ENCODE measurements at places on chromosomes 4 and X.
A peak's percentile ranks its signal among the peaks of the same experiment; 100 is the strongest.

DNA sequence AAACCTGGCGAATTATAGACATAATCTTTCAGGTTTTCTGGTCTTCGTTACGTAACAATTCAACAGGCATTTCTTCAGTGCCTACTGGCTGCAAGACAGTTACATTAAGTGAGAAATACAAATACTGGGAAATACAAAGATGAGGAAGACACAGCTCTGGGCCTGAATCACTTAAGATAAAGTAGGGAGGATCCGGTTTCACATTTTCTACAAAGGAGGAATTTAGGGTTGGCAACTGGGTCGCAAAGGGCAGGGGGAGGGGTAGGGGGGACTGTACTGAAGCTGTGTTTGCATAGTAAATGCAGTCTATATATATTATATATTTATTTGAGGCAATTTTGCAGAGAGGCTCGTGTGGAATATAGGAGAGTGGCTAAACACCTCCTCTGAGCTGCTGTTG is 107.4 kb downstream of the MAML3 start:
- no peak for DNase-seq

DNA sequence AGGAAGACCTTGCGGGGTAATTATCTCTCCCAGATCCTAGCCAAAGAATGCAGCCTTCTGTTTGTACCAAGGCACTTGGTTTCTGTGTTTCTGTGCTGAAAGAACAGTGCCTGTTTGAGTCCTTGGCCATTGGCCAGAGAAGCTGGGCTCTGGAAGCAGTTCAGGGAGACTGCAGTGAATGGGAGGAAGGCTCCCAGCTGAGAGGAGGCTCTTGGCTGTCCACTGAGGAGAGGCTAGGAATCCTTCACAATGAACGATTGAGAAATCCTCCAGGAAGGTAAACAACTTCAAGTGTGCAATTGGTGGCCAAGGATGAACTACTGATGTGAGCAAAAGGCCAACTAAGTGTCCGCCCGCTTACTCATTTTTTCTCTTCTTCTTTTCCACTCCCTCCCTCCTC is 61.3 kb downstream of the HS3ST1 start:
- DNase-seq = no peak

- no peak for DNase-seq
Observed at GRCh38 chr4:109315341-109315740, 12.9 kb upstream of the COL25A1 start.

- DNase-seq = no peak
Observed at GRCh38 chr4:52045028-52045427, 6.1 kb upstream of the SPATA18 start.

DNA sequence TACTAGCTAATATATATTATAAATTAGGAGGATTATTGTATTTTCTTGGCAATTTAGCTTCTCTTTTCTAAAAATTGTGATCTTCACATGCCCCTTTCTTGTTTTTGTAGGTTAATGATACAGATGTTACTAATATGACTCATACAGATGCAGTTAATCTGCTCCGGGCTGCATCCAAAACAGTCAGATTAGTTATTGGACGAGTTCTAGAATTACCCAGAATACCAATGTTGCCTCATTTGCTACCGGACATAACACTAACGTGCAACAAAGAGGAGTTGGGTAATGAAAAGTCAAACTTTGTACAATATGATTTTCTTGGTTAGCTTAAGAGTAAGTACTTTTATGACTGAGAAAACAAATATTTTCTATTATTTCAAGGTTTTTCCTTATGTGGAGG is 74.1 kb downstream of the SLC10A6 start:
- DNase-seq = no peak

GRCh38 chrX:151225843-151226242 is 49.5 kb downstream of the GPR50 start:
- no peak for DNase-seq

DNA sequence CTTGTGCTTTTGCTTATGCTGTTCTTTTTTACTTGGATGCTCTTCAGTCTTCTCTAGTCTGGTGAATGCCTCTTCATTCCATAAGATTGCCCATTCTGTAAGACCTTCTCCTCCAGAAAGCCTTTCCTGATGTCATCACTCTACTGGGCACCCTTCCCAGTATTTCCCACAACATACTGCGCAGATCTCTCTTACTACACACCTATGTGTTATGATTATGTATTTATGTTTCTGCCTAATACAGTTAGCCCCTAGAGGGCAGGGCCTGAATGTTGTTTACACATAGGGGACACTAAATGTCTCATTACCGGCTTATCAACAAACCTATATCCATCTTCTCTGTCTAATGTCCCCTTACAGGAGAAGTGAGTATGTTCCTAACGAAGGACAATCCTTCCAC is 21.1 kb downstream of the AIFM1 start:
- no peak for DNase-seq

GRCh38 chr4:65023883-65024670 is 614.8 kb upstream of the TECRL start:
- no peak for DNase-seq

GRCh38 chrX:21717802-21718201 is 40.1 kb downstream of the SMPX start:
- no peak for DNase-seq

DNA sequence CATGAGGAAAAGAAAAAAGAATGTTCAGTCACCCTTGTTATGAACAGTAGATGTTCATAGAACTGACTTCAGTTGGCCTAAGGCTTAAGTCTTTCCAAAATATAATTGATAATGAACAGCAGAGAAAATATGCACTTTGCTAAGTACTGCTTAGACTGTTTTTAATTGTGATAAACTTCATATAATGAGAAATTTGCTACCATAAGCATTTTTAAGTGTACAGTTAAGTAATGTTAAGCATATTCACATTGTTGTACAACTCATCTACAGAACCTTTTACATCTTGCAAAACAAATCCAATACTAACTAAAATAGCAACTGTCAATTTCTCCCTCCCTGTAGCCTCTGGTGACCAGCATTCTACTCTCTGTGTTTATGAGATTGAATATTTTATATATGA is 792.2 kb upstream of the LCORL start:
- no peak for DNase-seq

- DNase-seq = no peak
Observed at GRCh38 chrX:10741003-10741402, 120.6 kb upstream of the MID1 start.

GRCh38 chr4:1187182-1187581 is 14.8 kb upstream of the SPON2 start:
- peak; percentile 49 for DNase-seq

DNA sequence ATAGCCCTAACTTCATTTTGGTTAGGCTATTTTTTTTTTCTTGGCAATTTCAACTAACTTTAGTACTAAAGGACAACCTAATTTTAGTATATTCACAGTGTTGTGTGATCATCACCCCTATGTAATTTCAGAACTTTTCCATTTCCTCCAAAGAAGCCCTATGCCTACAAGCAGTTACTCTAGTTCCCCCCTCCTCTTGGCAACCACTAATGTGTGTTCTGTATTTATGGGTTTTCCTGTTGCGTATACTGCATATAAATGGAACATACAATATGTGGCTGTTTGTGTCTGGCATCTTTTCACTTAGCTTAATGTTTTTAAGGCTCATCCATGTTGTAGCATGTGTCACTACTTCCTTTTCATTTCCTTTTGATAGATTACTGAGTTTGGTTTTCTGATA is 57.6 kb downstream of the N4BP2 start:
- DNase-seq = no peak

DNA sequence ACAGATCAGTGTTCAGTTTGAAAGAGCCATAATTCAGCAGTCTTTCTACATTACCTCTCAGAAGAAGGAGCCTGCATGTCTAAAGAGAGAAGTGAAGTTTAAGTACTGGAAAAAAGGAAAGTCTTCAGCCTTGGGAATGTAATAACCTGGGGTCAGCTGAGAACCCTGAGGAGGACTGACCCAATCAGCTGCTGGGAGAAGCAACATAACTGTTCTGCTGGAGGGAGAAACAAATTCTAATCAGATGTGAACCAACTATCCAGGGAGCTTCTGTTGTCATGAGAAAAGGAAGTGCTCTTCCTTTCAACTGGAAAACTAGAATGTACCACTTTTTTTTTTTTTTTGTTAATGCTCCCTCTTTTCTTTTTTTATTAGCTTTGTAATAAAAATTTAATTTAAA is 64.5 kb upstream of the PDE5A start:
- DNase-seq = no peak

DNA sequence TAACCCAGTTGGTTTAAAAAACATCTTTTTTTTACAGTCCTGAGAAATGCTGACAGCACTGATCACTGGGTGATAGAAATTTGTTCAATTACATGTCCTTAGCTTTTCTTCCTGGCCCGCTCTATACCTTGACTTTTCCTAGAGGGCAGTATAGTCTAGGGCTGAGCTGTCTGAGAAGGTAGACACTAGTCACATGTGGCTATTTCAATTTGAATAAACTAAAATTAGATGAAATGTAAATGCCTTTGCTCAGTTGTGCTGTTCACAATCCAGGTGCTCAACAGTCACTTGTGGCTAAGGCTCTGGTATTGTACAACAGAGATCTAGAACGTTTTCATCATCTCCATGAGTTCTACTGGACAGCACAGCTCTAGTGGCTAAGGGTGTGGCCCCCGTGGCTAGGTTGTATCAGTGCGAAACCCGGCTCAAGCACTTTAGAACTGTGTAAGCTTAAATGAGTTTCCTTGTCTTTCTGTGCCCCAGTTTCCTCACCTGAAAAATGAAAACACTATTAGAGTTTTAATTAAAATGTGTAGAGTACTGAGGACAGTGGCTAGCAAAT is 111.6 kb upstream of the WDR17 start:
- no peak for DNase-seq

GRCh38 chrX:44937606-44938005 is 64.6 kb downstream of the KDM6A start:
- no peak for DNase-seq

DNA sequence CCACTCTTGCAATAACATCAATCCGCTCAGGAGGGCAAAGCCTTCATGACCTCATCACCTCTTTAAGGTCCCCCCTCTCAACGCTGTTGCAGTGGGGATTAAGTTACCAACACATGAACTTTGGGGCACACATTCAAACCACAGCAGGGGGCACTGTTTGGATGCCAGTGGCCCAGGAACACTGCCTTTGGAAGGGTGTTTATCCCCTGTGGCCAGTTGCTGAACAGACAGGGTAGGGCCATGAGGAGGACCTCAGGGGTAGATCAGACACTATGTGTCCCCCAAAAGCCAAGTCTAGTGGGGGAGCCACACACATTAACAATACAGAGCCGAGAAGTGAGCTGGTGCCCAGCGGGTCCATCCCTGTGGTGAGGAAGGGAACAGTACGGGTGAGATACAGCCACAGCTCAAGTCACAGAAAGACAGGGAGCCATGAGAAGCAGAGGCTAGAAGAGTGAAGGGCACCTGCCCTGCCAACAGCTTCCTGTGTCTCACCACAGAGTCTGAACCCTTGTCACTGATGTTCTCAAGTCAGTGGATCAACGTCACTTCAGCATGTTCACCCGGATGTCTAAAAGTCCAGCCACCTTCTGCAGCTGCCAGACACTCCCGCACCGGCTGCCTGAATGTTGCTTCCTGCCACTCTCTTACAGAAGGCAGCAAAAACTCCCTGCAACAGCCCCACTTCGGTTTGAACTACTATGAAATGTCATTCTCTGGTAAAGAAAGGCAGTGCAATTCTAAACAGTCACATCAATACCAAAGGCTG is 19.9 kb upstream of the MXD4 start:
- DNase-seq = peak; percentile 64

- DNase-seq = no peak
Observed at GRCh38 chr4:110669663-110670062, 46.8 kb upstream of the PITX2 start.

DNA sequence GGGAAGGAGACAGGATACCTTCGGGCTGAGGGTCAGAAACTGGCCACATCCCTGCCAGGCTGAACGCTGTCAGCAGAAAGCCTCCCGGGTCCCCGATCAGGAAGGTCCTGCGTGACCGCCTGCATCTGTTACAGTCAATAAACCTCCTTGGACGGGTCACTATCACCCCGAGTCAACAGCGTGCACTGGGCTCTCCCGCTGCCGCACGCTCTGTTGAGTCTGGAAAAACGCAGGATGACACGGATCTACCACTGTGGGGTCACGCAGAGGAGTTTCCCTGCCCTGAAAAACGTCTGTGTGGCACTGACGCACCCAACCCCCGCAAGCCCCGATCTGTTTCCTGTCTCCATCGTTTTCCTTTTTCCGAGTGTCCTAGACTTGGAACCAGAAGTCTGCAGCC is 12.1 kb downstream of the PPP2R3B start:
- DNase-seq = no peak

DNA sequence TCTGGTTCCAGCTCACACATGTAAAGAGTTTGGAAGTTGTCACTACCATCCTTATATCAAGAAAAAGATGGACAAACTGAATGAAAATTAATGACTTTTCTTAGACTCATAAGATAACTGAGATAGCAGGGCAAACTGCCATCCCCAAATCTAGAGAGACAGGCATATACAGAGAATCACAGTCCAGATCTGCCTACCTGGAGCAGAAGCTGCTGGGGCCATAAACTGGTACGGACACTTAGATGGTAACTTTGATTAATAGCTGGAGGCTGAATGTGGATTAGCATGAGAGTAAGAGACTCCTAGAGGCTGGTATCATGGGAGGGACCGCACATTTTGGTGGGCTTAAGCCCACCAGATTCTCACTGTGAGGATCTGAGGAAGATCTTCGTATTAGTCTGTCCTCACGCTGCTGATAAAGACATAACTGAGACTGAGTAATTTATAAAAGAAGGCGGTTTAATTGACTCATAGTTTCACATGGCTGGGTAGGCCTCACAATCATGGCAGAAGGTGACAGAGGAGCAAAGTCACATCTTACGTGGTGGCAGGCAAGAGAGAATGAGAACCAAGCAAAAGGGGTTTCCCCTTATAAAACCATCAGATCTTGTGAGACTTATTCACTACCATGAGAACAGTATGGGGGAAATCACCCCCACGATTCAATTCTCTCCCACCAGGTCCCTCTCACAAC is 10.8 kb upstream of the POLA1 start:
- peak; percentile 40 for DNase-seq

GRCh38 chr4:6386091-6386490 is 86.3 kb downstream of the PPP2R2C start:
- DNase-seq = no peak

- DNase-seq = no peak
Observed at GRCh38 chr4:73725510-73725909, 14.9 kb upstream of the CXCL8 start.

GRCh38 chr4:160814726-160815125 is 1349.1 kb downstream of the FSTL5 start:
- no peak for DNase-seq

Data from activated naive CD4-positive, alpha-beta T cell treated with Interleukin-2 at 50 U/mL for 16 hours (primary cell).